ENCODE measurements at places on chromosomes 12 and 14.
A peak's percentile ranks its signal among the peaks of the same experiment; 100 is the strongest.

- DNase-seq = no peak
Observed at GRCh38 chr12:70305794-70306193, 60.3 kb upstream of the KCNMB4 start.

- DNase-seq = no peak
Observed at GRCh38 chr12:115756271-115756670, 521.2 kb downstream of the MED13L start.

DNA sequence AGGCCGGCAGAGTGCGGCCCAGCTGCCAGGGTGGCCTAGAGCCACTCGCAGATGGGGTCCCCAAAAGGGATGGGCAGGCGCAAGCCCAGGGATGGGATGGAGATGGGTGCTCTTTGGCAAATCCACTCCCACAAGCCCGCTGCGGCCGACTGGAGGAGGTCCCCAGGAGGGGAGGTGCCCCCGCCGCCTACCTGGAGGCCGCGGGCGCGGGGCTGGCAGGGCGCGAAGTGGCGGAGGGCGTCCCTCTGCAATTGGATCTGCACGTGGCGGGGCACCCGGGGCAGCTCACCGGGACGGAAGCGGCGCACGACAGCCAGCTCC is 730 bp downstream of the PPP1R3E start:
- DNase-seq = no peak

GRCh38 chr12:76003355-76003638 is 28.3 kb downstream of the PHLDA1 start:
- DNase-seq = no peak

DNA sequence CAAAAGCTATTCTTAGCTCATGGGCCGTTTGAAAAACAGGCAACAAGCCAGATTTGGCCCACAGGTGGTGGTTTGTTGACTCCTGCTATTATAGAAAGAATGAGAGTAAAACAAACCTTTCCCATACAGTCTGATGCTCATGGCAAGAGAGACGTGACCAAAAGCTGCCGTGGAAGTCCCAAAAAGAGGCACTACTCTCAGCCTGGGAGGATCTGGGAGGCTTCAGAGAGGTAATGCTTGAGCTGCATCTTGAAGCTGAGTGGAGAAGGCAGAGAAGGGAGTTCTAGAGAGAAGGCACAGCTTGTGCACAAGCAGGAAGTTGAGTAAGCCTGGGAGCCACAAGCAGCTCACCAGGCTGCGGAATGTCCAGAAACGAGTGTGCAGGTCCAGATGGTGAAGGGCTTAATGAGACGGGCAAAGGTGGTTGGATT is 9.6 kb downstream of the PLXNC1 start:
- no peak for DNase-seq

- no peak for DNase-seq
Observed at GRCh38 chr14:101119830-101120571, 216.5 kb upstream of the RTL1 start.

- DNase-seq = no peak
Observed at GRCh38 chr12:71772735-71773134, 18.1 kb downstream of the RAB21 start.

GRCh38 chr12:1474041-1474573 is 120.3 kb downstream of the FBXL14 start:
- no peak for DNase-seq

DNA sequence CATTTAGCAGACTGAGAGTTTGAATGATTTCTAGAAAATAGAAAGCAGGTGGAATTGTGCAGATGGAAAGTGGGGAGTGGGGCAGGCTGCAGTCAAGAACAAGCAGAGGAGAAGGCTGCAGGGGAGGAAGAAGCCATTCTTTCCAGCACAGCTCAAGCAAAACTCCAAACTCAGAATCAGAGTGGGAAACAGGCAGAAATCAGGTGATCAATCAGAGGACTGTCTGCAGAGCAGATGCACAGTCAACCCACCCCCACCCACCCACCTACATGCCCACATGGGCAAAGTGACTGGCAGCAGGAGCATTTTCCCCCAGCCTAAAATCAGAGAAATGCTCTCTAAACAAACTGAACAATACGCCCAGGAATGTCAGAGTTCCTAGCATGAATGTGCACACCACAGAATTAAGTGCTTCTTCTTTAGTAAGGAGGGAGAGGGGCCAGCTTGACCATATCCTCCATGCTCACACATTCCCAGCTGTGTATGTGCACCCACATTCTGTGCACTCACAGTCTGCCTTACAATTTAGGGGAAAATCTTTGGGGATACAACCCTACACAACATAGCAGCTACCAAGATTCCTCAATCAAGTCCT is 194.1 kb upstream of the PLEKHA5 start:
- DNase-seq = no peak

DNA sequence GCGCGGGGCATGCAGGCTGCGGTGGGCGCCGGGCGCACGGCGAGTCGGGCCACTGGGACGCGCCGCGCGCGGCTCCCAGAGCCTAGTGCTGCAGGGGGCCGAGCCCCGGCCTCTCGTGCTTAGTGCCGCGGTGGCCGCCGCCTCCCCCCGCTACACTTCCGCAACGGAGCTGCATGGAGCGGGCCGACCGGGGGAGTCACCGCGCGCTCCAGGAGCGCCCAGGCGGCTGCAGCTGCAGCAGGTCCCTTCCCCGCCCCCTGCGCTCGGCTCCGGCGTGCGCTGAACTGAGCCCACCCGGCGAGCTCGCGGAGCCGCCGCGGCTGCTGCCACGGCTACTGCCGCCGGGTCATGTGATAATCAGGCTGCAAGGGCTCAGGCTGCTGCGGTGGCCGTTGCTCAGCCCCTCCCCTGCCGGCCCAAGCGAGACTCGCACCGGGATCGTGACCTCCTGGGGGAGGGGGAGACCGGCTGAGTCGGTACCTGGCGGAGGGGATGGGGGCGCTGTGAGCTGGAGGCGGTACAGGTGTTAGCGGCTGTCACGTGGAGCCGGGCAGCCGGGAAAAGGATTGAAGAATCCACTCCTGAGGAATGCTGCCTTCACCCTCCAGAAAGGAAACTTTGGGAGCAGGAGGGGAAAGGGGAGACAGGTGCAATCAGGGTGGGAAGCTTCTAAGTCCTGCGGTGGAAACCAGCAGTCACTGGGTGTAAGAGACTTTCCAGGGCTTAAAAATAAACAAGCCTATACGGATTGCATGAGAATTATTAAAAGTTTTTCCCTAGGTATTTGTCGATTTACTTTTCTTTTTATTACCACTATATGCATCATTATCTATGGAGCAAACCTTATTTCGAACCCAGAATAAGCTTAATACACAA is at the start of gene PPM1H:
PPM1H (minus strand) TSS at position 352 of the 876 bp plus-strand sequence. CDS start 414 bp downstream, outside the sequence.
- DNase-seq = peak; percentile 63

DNA sequence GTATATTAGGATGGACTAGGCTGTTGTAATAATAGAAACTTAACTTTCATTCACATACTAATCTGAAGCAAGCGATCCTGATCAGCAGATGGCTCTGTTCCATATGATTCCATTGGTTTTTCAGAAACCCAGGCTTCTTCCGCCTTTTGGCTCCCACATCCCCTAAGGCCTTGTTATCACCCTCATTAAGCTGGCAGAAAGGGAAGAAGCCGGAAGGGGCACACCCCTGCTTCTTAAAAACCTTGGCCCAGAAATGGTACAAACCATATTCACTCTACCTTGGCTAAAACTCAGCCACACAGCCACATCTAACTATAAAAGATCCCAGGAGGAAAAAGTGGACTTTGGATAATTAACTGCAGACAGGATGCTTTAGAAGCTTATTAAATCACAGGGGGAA is 329.2 kb downstream of the PCNX1 start:
- DNase-seq = no peak

DNA sequence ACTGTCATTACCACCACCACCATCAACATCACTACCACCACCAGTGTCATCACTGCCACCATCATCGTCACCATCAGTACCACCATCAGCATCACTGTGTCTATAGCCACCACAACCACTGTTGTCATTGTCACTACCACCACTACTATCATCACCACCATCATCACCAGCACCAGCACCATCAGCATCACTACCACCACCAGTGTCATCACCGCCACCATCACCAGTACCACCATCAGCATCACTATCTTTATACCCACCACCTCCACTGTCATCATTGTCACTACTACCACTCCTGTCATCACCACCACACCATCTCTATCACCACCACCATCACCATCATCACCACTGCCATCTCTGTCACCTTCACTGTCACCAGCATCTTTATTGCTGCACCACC is 60.6 kb downstream of the BEGAIN start:
- DNase-seq = no peak

GRCh38 chr12:81081726-81082125 is 3.8 kb downstream of the ACSS3 start:
- DNase-seq = no peak

- peak; percentile 34 for DNase-seq
Observed at GRCh38 chr14:25537846-25538455, 488.0 kb upstream of the STXBP6 start.

- DNase-seq = no peak
Observed at GRCh38 chr12:68264857-68265256, 11.5 kb upstream of the IL22 start.

DNA sequence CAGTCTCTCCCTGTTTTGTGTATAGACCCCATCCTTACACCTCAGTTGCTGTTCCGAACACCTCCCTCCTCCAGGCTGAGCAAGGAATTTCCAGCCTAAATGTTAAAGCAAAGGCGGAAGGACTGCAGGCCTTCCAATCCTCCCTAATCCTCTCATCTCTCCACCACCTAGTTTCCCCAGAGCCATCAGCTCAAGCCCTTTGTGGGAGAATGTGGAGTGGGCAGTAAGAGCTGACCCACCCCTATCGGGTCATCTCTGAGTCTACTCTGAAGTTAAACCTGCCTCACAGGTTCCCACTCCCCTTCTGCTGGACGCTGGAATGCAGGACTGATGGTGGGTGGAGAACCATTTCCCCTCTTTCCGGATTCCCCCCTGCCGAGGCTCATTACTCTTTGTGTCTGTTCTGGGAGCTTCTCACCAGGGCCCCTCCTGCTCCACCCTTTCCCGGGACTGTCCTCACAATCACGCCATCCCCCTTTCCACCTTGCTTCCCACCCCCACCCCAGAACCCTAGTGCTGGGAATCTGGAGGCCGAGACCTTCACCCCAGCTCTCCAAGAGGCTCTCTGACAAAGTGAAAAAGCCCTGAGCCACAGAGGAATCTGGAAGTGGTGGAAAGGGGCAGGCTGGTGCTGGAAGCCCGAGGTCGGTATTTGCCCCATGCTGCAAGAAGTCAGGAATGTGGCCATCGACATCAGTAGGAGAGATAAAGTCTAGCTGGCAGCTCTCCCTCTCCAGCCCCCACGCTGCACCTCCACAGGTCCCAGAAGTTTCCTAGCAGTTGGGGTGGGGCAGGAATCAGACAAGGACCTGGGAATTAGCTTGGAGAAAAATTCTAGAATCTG is 3.3 kb upstream of the KRT18 start:
- DNase-seq = no peak

DNA sequence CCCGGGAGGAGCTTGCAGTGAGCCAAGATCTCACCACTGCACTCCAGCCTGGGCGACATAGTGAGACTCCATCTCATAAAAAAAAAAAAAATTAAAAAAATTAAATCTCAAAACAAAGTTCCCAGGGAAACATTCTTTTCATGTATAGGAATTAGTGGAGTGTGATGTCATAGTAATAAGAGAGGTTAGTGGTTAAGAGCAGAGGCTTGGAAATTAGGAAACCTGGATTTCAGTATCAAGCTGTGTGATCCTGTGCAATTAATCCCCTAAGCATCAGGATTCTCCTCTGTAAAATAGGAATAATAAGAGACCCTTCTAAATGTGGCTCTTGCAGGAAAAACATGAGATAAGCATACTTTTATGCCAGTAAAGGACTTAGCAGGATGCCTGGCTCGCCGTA is 3.1 kb upstream of the TXNRD1 start:
- no peak for DNase-seq

- no peak for DNase-seq
Observed at GRCh38 chr14:89498878-89499277, 81.8 kb upstream of the FOXN3 start.

GRCh38 chr14:22658946-22659345 is 14.8 kb upstream of the OR6J1 start:
- no peak for DNase-seq

- no peak for DNase-seq
Observed at GRCh38 chr14:94123868-94124267, 5.5 kb downstream of the IFI27L2 start.

DNA sequence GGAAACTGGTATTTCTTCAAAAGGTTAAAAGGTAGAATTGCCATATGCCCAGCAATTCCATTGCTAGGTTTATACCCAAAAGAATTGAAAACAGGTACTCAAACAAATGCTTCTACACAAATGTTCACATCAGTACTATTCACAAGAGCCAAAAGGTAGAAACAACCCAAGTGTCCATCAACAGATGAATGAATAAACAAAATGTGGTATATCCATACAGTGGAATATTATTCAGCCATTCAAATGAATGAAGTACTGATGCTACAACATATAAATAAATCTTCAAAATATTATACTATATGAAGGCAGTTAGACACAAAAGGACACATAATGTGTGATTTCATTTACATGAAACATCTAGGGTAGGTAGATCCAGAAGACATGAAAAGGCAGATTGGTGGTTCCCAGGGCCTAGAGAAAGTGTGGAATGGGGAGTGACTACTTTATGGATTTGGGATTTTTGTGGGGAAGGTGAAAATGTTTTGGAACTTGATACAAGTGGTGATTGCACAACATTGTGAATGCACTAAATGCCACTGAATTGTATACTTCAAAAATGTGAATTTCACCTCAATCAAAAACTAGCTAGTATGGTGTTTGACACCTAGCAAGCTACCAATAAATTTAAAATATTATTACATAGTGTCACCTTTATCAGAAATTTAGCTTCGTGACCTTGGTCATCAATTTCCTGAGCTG is 41.7 kb downstream of the LIN52 start:
- DNase-seq = no peak

GRCh38 chr14:43803076-43803689 is 703.9 kb downstream of the FSCB start:
- no peak for DNase-seq

DNA sequence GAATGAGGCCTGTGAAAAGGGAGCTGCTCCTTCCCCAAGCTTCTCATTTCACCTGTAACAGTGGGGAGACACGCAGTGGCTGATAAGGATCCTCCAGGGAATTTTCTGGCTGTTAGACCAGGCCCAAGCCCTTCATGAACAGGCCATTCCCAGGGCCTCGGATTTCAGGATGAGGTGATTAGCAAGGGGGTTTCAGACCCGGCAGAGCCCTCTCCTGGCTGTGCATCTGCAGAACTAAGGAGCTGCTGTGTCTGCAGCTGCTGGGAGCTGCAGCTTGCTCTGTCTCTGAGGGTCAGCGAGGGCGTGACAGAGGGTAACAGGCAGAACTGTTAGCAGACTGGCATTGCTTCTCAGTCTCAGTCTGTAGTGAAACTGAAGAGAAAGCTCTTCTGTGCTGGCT is 110.4 kb downstream of the KCNA5 start:
- no peak for DNase-seq

DNA sequence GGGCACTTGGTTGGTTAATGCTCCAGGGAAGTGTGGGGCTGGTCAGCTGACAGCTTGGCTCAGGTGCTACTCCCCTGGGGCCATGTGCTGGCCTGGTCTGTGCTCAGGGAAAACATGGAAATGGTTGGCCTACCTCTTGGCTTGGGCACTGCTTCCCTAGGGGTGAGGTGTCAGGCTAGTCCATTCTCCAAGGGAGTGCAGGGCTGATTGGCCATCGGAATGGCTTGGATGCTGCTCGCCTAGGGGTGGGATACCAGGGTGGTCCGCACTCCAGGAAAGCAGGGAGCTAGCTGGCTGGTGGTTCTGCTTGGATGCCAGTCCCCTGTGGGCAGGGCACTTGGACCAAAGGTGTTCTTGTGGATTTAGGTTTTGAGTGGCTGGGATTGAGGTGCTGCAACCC is 245.7 kb downstream of the RAD51B start:
- no peak for DNase-seq

- DNase-seq = no peak
Observed at GRCh38 chr12:32226768-32227167, 120.1 kb downstream of the BICD1 start.

Measured in substantia nigra (tissue), 51 donors.